Cardiac ventricle fibroblast (primary cell): ENCODE measurements at places on chromosomes 1 and 21. TPM values are rescaled to one million over a fixed set of nuclear protein-coding genes. Genes with fewer than 3 reads are reported as not detected.

Gene OR2L8
- total RNA-seq = not detected in 2 replicates

Gene NAV1
- total RNA-seq = 106 and 115 TPM in 2 replicates

Gene SLC45A3
- total RNA-seq = 3.2 and 5.5 TPM in 2 replicates

Gene ANKRD65
- total RNA-seq = 0.20 and 1.00 TPM in 2 replicates
